ENCODE measurements at places on chromosomes 6 and 20.

DNA sequence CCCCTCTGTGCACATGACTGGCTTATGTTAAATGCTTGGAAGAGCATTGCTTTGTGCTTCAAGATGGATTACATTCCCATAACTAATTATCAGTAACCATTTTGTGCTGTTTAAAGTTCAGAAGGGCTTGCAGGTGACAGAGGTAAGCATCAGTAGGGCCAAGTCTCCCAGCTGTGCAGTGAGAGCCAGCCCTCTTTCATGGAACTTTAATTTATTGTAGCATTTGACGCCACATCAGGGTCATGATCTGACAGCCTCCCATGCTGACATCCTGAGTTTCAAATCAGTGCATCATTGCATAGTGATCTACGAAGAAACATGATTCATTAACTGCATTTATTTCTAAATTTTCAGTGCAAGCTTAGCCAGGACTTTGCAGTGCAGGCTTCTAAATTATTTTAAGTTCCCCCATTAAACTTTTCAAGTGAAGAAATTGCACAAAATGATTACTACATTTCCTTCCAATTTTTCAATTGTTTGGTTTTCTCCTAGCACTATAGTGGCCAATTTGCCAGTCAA, 380.9 kb downstream of the UTRN start:
- DNase-seq, result no peak
- peaks cover 57% of the 10 kb centered on the region for H3K4me1 ChIP-seq
- H3K4me3 ChIP-seq, result no peak overlapping the region
- H3K36me3 ChIP-seq, result peaks cover 25% of the 10 kb centered on the region

DNA sequence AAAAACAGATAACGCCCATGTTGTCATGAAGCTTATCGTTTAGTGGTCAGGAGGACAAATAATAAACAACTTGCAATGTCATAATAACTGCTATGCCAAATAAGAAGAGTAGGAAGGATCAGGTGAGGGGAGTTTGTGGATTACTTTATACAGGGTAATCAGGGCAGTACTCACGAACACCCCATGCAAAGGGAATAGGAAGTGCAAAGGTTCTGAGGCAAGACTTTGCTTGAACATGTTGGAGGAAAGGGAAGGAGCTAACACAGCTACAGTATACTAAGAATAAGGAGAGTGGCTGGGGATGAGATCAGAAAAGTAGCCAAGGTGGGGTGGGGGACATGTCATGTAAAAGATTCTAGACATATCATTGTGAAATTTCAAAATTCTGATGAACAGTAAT, 292.0 kb upstream of the RUNX2 start:
- no peak for DNase-seq
- peaks cover 11% of the 10 kb centered on the region for H3K4me1 ChIP-seq
- H3K36me3 ChIP-seq, result no peaks in the 10 kb centered on the region
- no peak overlapping the region for H3K27ac ChIP-seq

- no peaks in the 10 kb centered on the region for H3K36me3 ChIP-seq
- H3K27ac ChIP-seq, result no peak overlapping the region
- no peak for DNase-seq
- H3K4me1 ChIP-seq, result peaks cover 8% of the 10 kb centered on the region
- H3K27me3 ChIP-seq, result no peaks in the 10 kb centered on the region
Measured at GRCh38 chr20:63682384-63683139, 13.9 kb upstream of the TNFRSF6B start.

- H3K4me1 ChIP-seq, result no peaks in the 10 kb centered on the region
- peaks cover 19% of the 10 kb centered on the region for H3K27me3 ChIP-seq
- DNase-seq, result no peak
- H3K36me3 ChIP-seq, result no peaks in the 10 kb centered on the region
- no peak overlapping the region for H3K27ac ChIP-seq
Measured at GRCh38 chr6:16217156-16217721, 21.1 kb upstream of the GMPR start.

DNA sequence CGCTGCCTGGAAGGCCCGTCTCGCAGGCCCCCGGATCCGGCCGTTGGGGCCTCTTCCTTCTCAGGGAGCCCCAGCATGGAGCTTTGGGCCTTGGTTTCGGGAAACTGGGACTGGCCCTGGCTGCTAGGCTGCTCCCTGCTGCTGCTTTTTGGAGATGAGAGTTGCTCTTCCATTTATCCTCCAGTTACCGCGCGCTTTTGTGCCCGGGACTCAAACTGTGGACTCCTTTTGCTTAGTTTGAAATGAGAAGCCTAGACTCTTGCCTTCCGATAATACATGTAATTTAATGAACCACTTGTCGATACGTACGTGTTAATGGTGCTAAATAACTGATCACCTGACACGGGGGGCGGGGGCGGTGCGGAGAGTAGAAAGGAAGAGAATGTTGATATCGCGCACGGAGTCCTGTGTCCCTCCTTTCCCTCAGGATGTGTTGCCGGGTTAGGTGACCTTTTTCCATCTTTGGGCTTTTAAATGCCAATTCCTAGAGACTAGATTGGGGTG, 968 bp downstream of the PHF3 start:
- peak overlapping the region; percentile 100 for H3K27ac ChIP-seq
- no peaks in the 10 kb centered on the region for H3K36me3 ChIP-seq
- no peaks in the 10 kb centered on the region for H3K27me3 ChIP-seq
- DNase-seq, result peak; percentile 56

DNA sequence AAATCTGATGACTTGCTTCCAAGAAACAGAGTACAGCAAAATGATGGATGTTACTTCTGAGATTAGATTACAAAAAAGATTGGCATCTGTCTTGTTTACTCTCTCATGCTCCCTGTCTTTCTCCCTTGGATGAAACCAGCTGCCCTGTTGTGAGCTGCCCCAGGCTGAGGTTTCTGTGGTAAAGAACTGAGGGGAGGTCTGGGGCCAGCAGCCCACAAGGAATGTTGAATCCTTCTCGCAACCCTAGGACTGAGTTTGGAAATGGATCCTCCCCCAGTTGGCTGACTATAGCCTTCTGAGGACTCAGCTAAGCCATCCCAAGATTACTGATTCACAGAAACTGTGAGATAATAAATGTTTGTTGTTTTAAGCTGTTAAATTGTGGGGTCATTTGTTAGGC, 5.6 kb upstream of the HECA start:
- H3K4me1 ChIP-seq, result peaks cover 88% of the 10 kb centered on the region
- peak overlapping the region; percentile 73 for H3K27ac ChIP-seq
- DNase-seq, result no peak
- H3K4me3 ChIP-seq, result no peak overlapping the region
- H3K27me3 ChIP-seq, result no peaks in the 10 kb centered on the region

- H3K36me3 ChIP-seq, result no peaks in the 10 kb centered on the region
- H3K27ac ChIP-seq, result peak overlapping the region; percentile 57
- H3K4me3 ChIP-seq, result no peak overlapping the region
Measured at GRCh38 chr20:50572938-50573777, 63.0 kb downstream of the PTPN1 start.

- H3K4me3 ChIP-seq, result no peak overlapping the region
- no peaks in the 10 kb centered on the region for H3K36me3 ChIP-seq
- no peaks in the 10 kb centered on the region for H3K27me3 ChIP-seq
- peaks cover 29% of the 10 kb centered on the region for H3K4me1 ChIP-seq
- DNase-seq, result no peak
Measured at GRCh38 chr6:13528232-13528631, 40.8 kb upstream of the GFOD1 start.

GRCh38 chr20:2865630-2866029, 7.7 kb upstream of the PTPRA start:
- H3K27ac ChIP-seq, result peak overlapping the region; percentile 82
- H3K4me1 ChIP-seq, result peaks cover 50% of the 10 kb centered on the region
- H3K27me3 ChIP-seq, result no peaks in the 10 kb centered on the region
- peak overlapping the region; percentile 74 for H3K4me3 ChIP-seq

DNA sequence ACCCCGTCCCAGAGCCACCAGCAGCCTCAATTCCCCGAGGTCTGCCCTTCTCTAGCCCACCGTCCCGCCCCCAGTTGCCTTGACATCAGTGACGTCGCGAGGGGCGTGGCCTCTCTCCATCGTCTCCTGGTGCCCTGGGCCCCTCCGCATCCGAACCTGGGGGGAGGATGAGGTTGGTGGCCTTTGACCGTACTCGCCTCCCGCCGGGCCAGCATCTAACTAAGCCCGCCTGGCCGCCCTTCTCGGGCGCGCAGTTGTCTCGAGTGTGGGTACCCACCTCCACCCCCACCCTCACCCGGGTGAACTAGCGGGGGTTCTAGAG, 5.5 kb upstream of the ARMC12 start:
- peak; percentile 96 for DNase-seq
- H3K27me3 ChIP-seq, result no peaks in the 10 kb centered on the region
- H3K4me3 ChIP-seq, result peak overlapping the region; percentile 67
- peaks cover 86% of the 10 kb centered on the region for H3K4me1 ChIP-seq
- no peaks in the 10 kb centered on the region for H3K36me3 ChIP-seq

- peaks cover 8% of the 10 kb centered on the region for H3K4me1 ChIP-seq
- no peaks in the 10 kb centered on the region for H3K36me3 ChIP-seq
- H3K27ac ChIP-seq, result no peak overlapping the region
- H3K4me3 ChIP-seq, result no peak overlapping the region
- DNase-seq, result no peak
Measured at GRCh38 chr6:43088654-43089056, 12.5 kb downstream of the PTK7 start.

GRCh38 chr6:124036384-124036783, 232.7 kb downstream of the NKAIN2 start:
- no peak for DNase-seq
- no peaks in the 10 kb centered on the region for H3K36me3 ChIP-seq

- DNase-seq, result no peak
- no peaks in the 10 kb centered on the region for H3K4me1 ChIP-seq
- no peak overlapping the region for H3K27ac ChIP-seq
- H3K27me3 ChIP-seq, result peaks cover 15% of the 10 kb centered on the region
- H3K4me3 ChIP-seq, result no peak overlapping the region
- no peaks in the 10 kb centered on the region for H3K36me3 ChIP-seq
Measured at GRCh38 chr6:46367354-46368168, 123.7 kb downstream of the RCAN2 start.

DNA sequence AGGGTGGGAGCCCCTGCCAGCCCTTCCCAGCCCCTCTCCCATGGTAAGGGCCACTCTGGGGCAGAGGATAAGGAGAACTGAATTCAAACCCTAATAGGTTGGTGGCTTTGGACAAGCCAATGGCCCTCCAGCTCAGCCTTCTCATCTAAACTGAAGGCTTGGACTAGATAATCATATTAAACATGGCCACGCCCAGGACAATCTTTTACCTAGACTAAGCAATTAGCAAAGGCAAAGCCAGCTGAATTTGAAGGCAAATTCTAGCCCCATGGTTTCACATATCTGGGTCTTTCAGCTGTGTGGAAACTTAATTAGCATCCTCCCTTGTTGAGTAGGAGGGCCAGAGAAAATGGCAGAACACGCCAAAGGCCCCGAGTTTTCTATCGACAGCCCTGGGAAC, 10.7 kb downstream of the SLC22A23 start:
- H3K4me3 ChIP-seq, result no peak overlapping the region
- no peaks in the 10 kb centered on the region for H3K27me3 ChIP-seq
- H3K36me3 ChIP-seq, result peaks cover 8% of the 10 kb centered on the region
- peaks cover 31% of the 10 kb centered on the region for H3K4me1 ChIP-seq
